Stimulated activated CD8-positive, alpha-beta memory T cell treated with anti-CD3 and anti-CD28 coated beads, Interleukin-4, amount 100 ng/mL, for 48 hours (primary cell): ENCODE measurements at places on chromosomes 1 and 21.

- DNase-seq = no peak
Observed at GRCh38 chr1:226625326-226625725, 76.8 kb downstream of the STUM start.

- DNase-seq = peak; percentile 32
Observed at GRCh38 chr1:220527908-220528678, at the start of gene MARK1. Gene MARK1, plus strand, starts transcription at chr1:220528136. Its CDS starts 687 bp downstream, at chr1:220528823.

DNA sequence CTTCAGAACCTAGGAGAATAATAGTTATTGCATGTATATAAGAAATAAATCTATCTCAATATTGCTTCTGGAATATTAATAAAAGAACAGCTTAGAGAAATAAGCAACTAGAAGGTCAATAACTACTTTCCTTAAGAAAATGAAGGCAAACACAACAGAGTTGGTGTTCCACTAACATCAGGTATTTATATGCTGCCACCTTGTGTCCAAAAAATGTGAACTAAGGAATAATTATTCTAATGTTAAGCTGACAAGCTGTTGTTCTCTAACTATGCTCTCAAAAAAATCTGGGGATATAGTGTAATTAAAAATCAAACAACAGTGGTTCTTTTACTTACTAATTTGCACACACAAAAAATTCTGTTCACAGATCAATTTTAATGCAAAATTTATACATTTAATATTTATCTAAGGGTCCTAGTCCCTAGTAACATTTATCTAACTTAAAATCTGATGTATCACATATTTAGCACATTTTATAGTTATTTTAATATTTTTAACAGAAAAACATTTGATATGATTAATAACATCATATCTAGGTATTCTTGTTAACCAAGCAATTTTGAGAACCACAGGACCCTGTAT, 39.6 kb downstream of the UCHL5 start:
- no peak for DNase-seq

- DNase-seq = no peak
Observed at GRCh38 chr1:183331091-183331742, 87.0 kb downstream of the NMNAT2 start.

- peak; percentile 20 for DNase-seq
Observed at GRCh38 chr1:33131191-33131590, 50.2 kb downstream of the AZIN2 start.

GRCh38 chr1:6519935-6520671, 28.6 kb upstream of the PLEKHG5 start:
- no peak for DNase-seq

DNA sequence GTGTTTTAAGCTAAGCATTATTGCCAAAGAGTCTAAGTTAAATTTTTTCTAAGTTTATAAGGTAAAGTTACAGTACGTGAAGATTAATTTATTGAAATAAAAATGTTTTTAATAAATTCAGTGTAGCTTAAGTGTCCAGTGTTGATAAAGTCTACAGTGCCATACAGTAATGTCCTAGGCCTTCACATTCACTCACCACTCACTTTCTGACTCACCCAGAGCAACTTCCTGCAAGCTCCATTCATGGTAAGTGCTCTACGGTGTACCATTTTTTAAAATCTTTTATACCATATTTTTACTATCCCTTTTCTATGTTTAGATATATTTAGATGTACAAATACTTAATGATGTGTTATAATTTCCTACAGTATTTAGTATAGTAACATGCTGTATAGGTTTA, 173.2 kb downstream of the CACNA1E start:
- DNase-seq = no peak

DNA sequence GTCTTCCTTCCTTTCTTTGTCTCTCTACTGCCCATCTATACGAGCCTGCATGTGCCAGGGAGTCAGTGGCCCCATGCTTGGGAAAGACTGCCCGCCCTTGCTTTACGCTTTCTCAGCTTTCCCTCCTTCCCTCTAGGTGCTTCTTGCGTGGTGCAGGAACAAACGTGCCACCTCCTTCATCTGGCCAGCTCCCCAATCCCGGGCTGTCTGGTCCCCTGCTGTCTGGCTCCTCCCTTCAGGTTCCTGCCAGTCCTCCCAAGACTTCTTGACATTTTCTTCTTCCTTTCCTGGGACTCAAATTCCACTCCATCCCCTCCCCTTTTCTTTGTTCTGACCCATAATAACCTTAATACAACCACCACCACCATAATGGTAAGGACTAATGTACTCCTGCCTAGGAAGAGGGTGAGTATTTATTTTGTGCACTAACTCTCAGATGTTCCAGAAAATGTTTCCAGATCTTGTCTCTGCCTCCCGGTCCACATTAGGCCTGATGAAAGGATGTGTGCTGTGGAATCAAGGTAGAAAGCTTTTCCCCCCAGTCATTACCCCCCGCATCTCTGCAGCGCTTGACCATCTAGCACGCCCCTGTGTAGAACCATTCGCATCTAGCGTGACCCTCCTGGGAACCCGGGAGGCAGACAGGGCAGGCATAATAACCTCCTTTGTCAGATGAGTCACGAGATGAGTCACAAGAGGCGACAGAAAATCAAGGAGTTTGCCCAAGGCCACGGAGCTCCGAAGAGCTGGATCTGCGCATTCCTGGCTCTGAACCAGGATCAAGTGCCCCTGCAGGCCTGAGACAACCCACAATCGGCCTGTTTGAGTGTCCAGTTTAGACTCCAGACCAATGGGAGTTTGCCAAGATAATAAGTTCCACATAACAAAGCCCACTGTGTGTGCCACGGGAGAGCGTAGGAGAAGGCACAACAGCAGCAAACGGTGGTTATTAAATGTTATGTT, 60.1 kb upstream of the NEK2 start:
- no peak for DNase-seq
